Activated naive CD4-positive, alpha-beta T cell treated with anti-CD3 and anti-CD28 coated beads, Interleukin-2, amount 50 U/mL, for 72 hours (primary cell): ENCODE measurements at places on chromosomes 5 and 9.

DNA sequence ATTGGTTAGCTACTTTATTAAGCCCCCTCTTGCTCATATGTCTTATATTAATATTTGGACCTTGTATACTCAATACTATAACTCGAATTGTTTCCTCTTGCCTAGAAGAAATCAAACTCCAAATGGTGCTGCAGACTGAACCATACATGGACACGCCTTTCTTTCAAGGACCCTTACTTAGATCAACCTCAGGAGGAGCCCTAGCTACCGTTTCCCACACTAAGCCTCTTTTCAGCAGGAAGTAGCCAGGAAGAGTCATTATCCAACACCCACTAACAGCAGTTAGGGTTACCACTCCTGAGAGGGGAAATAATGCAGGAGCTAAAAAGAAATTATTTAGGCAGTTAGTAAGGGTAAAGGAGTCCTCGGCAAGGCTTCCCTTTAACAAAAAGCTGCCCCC is 243.8 kb upstream of the PUM3 start:
- no peak for DNase-seq

- DNase-seq = no peak
Observed at GRCh38 chr5:68352166-68352565, 136.6 kb downstream of the PIK3R1 start.

- no peak for DNase-seq
Observed at GRCh38 chr5:8355981-8356380, 487.0 kb downstream of the MTRR start.

GRCh38 chr9:134497283-134497860 is 144.2 kb upstream of the COL5A1 start:
- DNase-seq = no peak

GRCh38 chr5:149046196-149046829 is 16.5 kb downstream of the SH3TC2 start:
- DNase-seq = no peak

DNA sequence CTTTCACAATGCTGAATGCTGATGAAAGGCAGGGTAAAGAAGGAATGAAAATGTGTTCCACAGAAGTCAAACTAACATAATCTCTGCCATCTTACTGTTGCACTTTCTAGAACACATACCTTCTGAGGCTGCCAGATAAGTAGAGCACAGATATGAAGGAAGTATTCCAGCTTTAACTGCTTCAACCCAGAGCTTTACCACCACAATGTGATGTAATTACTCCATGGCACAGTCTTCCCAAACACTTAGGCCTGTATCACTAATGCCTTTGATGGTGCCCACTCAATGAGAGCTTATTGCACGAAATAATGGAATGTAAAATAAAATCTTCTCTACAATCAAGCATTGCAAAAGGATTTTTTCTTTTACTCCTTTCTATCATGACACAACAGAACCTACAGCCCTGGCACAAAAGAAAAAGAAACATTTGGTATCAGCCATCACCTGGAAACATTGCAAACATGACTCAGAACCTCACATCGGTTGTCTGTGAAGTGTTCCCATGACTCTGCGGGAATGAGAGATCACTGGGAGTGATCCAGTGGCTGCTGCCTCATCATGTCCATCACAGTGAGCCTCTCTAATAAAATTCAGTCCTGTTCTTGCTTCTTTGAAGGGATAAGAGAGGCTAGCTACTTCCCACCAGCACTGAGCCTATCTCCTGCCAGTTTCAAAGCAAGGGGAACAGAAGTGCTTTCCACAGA is 385.8 kb downstream of the EFNA5 start:
- DNase-seq = no peak
